ENCODE measurements at places on chromosomes 11 and 22.

DNA sequence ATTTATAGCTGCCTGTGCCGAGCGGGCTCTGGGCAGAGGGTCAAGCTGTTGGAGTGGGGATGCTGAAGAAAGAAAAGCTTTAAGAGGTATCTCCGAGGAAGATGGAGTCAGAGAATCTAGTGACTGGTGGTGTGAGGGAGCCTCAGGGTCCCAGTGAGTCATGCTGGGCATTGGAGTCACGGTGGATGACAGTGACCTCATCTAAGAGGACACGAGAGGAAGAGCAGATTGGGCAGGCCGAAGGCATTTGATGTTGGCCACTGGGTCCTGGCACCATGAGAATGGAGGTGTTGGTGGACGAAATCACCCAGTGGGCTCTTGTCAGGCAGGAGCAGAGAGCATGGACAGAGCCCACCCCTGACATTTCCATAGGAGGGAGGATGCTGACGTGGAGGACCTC is 68.4 kb downstream of the TBC1D22A start:
- no peak for DNase-seq

DNA sequence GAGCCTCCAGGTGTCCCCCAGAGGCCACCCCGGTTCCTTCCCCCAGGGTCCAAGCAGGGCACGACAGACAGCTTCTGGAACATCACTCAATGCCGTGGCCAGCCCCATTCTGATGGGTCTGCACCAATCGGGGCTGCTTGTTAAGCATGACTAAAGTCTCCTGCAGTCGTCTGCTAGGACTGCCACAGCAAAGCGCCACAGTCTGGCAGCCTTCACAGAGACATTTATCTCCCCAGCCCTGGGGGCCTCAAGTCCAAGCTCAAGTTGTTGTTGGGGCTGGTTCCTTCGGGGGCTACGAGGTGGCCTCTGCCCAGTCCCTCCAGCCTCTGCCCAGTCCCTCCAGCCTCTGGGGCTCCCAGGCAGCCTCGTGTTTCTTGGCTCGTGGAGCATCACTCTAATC is 14.0 kb upstream of the CD81 start:
- DNase-seq = no peak

DNA sequence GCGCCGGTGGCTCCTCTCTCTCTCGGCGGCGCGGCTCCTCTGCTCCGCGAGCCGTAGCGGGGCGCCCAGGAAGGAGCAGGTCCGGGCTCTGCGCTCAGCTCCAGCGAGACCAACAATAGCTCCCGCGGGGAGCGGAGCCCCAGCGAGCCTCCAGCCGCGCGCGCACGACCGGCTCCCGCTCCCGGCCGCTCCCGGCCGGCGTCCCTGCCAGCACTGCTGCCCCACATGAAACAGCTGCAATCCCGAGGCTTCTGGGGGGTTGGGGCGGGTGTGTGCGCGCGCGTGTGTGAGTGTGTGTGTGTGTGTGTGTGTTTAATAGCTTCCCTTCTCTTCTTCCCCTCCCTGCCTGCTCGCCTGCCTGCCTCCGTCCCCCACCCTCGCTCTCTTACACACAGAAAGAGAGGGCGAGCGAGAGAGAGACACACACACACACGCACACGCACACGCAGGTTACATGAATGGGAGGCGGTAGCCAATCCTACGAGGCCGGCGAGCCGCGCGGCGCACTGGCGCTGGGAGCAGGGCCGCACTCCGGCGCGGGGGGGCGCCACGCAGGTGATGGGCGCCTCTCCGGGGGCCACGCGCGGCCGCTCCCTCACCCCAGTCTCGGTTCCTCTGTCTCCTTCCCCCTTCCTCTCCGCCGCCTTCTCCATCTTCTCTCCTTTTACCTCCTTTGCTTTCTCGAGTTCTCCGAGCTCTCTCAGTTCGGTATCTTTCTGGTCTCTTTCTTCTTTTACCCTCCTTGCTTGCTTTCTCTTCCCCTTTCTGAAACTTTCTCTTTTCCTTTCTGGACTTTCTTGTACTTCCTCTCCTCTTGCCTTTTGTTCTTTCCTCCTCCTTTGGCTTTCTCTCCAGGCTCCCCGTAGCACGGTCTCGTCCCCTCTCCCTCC is at the start of gene TENM4:
Gene TENM4, minus strand, starts transcription at position 460 of the 890 bp plus-strand sequence. CDS start 371,086 bp downstream, outside the sequence.
- no peak for DNase-seq

DNA sequence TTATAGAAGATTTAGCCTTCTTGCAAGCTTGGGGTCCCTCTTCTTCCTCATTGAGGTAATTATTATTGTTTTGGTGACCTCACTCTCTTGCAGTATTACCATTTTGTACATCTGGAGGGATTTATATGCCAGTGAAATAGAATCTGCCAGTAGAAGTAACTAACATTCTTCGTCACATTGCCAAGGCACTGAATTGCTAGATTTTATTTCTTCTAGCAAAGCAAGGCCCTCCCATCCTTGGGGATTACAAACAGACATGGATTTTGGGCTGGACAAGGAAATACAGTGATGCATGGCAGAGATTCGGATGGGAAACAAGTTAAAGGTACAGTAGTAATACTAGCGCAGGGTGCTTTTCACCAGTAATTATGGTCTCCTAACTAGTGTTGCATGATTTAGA is 7.8 kb downstream of the ADAMTS15 start:
- no peak for DNase-seq

- no peak for DNase-seq
Measured at GRCh38 chr22:35131525-35132000, 65.6 kb downstream of the ISX start.

DNA sequence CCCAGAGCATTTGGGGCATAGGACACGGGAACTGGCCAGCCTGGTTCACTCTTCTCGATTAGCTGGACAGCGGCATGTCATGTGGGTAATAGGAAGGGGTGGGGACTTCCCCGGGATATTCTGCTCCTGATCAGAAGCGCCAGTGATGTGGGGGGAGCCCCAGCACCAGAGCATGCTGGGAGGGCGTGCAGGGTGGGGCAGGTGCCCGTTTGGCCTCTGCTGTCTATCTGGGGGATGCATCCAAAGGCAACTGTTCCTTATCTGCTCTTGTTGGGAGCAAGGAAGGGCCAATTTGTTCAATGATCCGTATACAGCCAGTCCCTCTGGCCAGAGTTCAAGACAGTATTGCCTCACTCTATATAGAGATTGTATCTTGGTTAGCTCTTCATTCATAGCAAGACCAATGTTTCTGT is 43.6 kb downstream of the PPARA start:
- DNase-seq = no peak

DNA sequence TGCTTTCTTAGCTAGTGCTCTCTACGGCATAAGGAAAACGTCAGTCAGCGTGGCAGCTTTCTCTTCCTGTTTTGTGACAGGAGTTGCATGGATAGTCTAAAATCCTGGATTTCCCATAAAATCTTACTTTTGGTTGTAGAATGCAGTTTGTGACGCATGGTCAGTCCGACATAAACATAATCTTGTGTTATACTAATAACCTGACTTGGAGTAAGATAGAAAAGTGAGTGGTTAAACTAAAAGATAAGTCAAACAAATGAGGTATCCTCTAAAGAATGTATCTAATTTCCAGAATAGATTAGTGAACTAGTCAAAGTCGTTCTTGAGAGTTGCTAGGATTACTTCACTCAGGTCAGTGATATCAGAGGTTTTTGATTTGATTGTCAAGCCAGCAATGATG is 157.6 kb downstream of the PGR start:
- DNase-seq = no peak

- DNase-seq = no peak
Measured at GRCh38 chr22:42714308-42714707, 6.4 kb downstream of the A4GALT start.

- DNase-seq = no peak
Measured at GRCh38 chr22:38412435-38413084, 42.4 kb downstream of the KCNJ4 start.

GRCh38 chr22:49321477-49322055 is 506.1 kb downstream of the BRD1 start:
- no peak for DNase-seq

- DNase-seq = no peak
Measured at GRCh38 chr11:76667856-76668255, 2.7 kb downstream of the LRRC32 start.

DNA sequence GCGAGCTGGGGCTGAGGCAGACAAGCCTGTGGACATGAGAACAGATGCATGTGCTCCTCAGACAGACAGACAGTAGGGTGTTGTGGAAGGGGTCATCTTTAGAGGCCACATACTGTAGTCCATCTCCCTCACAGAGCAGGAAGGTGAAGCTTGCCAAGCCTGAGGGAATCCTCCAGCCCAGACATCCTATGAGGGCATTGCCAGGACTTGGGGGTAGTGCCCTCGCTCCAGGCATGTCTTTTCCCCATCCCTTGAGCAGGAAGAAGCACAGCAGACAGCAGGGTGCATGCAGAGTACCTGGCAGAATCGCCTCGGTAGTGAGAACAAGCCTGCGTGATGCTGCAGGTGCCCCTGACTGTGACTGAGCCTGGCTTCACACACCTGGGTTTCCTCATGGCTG is 66.5 kb upstream of the CLDN5 start:
- no peak for DNase-seq

- no peak for DNase-seq
Measured at GRCh38 chr11:108694846-108695245, 30.0 kb downstream of the DDX10 start.

DNA sequence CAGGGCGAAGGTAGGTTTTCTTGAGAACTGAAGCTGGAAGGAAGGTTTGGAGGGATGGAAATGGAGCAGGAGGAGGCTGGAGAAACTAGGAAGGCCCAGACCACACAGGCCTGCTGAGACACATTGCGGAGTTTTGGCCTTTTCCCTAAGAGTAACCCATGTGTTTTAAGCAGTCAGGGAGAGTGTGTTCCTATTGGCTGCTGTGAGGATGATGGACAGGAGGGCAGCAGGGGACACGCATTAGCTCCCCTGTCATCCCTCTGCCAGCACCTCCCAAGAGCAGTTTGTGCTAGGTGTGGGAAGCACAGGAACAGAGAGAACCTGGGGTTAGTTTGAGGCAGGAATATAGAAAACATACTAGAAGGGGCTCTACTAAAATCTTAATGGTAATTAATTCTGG is 842.1 kb downstream of the TBC1D22A start:
- DNase-seq = no peak

DNA sequence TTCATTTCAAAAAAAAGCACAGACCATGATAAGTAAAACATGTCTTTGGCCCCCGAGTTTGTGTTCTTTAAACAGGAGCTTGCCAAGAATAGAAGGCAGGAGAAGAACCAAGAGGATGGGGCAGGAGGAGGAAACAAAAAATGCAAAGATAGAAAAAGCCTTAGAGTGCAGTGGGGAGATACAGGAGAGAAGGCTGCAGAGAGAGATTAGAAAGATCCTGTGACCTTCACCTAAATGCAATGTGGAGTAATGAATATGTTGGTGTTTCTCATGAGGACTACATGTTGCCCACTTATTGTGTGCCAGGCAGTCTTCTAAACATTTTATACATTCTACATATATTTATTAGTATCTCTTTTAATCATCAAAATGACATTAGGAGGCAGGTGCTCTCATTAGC is 2.3 kb upstream of the APLNR start:
- DNase-seq = no peak

Measured in stimulated activated CD4-positive, alpha-beta T cell treated with anti-CD3 and anti-CD28 coated beads, Interleukin-1b, Interleukin-23, amount 100 ng/mL, for 1 hour (primary cell).